ENCODE measurements at places on chromosomes 4 and X.

- no peak for DNase-seq
Measured at GRCh38 chr4:6548201-6548881, 26.6 kb upstream of the MAN2B2 start.

- peak; percentile 77 for DNase-seq
Measured at GRCh38 chr4:55947912-55948725, 626 bp upstream of the CEP135 start.

DNA sequence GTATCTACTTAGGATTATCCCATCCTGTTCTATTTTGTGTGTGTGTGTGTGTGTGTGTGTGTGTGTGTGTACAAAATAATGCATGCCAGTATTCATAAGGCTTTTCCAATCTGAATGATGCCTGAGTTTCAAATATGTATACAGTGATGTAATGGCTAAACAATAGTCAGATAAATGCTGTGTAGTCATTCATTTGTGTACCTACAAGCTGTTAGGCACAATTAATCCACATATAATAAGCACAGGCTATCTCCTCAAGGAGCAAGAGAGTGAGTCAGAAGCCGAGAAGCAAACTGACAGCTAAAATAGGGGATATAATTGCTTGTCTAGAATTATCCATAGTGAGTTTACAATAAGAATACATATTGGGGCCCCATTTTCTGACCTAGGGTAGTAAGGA lies 15.7 kb downstream of the DMD start:
- no peak for DNase-seq

DNA sequence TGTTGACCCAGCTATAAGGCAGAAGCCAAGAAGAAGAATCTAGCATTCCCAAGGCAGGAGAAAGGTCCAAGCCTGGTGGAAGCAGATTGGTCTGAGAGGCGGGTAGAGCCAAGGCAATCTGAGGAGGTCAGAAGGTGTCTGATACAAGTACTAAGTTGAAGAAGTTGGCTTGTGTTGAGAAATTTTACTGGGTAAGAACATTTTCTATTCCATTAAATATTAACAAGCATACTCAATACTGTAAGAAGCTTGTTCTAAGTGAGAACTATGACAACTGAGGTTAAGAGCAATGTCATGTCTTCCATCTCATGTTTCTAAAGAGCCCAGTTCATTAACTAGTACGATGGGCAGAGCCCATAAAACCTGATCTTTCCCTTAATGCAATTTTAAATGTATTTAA lies 75.0 kb downstream of the FAM13A start:
- DNase-seq, result no peak

DNA sequence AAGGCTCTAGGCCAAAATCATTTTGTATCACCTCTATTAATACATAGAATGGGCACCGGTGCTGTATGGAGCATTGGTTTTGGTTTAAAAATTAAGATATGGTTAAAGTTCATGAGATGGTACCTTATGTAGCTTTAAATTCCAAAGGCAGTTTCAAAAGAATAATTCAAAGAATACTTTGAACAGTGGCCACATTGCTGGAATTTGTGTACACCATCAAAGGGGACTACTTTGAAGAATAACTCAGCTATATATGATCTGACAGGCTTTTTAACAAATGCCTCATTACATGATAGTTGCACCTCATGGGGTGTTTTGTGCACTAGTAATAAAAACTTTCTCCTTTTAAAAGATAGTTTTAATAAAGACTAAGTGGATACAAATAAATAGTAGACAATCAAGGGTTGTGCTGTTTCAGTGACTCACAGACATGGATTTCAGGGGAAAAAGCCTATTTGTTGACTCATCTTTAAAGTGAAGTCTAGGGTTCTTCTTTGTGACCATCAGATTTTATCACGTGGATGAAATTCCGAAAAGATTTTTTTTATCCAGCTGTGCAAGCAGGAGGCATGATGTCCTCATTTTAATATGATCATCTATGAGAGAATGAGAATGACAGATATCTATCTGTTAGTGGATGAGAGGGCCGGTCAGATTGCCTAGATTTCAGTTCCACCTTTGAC lies 12.8 kb downstream of the MTM1 start:
- DNase-seq, result peak; percentile 35

DNA sequence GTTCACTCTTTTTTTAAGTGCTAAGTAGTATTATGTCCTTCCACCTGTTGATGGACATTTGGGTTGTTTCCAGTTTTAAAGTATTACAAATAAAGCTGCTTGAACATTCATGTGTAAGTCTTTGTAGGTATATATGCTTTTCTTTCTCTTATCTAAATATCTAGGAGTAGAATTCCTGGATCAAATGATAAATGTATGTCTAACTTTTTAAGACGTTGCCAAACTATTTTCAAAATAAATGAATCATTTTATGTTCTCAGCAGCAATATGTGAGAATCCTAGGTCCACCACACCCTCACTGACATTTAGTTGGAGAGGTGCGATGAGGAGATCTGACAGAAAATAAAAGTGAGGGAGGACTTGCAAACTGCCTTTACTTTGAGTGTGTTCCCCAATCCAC lies 291.7 kb upstream of the UGT8 start:
- DNase-seq, result no peak

All from HFF-Myc (cell line).